Adipose tissue (tissue), 3 donors: ENCODE measurements at places on chromosomes 12 and 14. TPM values are rescaled to one million over a fixed set of nuclear protein-coding genes. Genes with fewer than 3 reads are reported as not detected.

Gene RDH16
- not detected for polyA plus RNA-seq

Gene USP44
- polyA plus RNA-seq = 0.95 TPM

Gene TBPL2
- polyA plus RNA-seq = not detected

Gene KSR2
- 0.20 TPM for polyA plus RNA-seq

Gene LYZ
- polyA plus RNA-seq = 48.7 TPM

Gene CNTN1
- polyA plus RNA-seq = 0.34 TPM
